ENCODE measurements at places on chromosomes 16 and 17. TPM values are rescaled to one million over a fixed set of nuclear protein-coding genes. Genes with fewer than 3 reads are reported as not detected.

DNA sequence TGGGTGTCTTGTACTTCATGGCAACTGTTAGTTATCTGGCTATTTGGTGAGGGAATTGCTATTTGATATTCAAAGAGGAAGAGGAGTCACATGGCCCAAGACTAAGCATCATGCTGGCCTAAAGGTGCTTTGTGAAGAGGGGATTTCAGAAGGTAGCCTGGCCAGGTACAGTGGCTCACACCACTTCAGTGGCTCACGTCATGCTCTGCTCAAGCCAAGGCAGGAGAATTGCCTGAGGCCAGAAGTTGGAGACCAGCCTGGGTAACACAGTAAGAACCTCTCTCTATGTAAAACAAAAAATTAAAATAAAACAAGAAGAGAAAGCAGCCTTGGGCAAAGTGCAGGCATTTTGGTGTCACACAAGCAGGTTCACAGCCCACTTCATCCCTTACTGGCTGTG lies 6.4 kb upstream of the MT1B start:
- H3K27ac ChIP-seq = no peak overlapping the region
- H3K4me3 ChIP-seq = no peak overlapping the region
- H3K4me1 ChIP-seq = peaks cover 5% of the 10 kb centered on the region
- no peaks in the 10 kb centered on the region for H3K27me3 ChIP-seq
- no peaks in the 10 kb centered on the region for H3K36me3 ChIP-seq

Gene TBC1D3K
- total RNA-seq = 0.76 TPM

- H3K36me3 ChIP-seq = no peaks in the 10 kb centered on the region
- H3K4me3 ChIP-seq = no peak overlapping the region
- no peaks in the 10 kb centered on the region for H3K27me3 ChIP-seq
- H3K4me1 ChIP-seq = no peaks in the 10 kb centered on the region
These were observed 950.8 kb upstream of the GOT2 start for GRCh38 chr16:59684911-59685310.

DNA sequence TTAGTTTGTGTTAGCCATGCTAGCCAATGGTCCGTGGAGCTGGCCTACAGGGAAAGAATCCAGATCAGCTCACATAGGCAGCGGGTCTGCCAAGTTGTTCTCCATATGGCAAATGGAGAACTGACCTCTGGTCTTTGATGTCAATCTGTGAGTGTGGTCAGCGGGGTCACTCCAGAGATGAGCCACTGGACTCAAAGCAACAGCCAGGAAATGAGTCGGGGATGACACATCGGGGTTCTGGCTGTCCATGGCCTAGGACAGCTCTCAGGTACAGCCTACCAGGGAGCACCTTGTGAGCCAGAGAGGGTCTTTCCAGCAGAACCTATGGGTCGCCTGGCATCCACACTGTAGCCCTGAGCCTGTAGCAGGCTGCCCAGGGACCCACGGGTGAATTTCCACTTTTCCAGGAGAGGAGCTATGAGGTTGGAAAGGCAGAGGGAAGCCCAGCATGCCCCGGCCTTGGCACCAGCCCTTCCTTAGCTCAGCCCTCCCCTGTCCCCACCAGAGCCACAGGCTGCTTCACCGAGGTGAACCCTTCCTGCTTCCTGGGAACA lies 203.0 kb upstream of the TNRC6C start:
- H3K27ac ChIP-seq = no peak overlapping the region
- H3K4me3 ChIP-seq = no peak overlapping the region
- H3K4me1 ChIP-seq = no peaks in the 10 kb centered on the region
- H3K27me3 ChIP-seq = no peaks in the 10 kb centered on the region

Gene GPRC5B
- 7.4 TPM for total RNA-seq

- H3K36me3 ChIP-seq = no peaks in the 10 kb centered on the region
- H3K27me3 ChIP-seq = no peaks in the 10 kb centered on the region
- H3K27ac ChIP-seq = no peak overlapping the region
- H3K4me1 ChIP-seq = no peaks in the 10 kb centered on the region
These were observed 235.9 kb downstream of the FOXL1 start for GRCh38 chr16:86814256-86814655.

Gene G6PC1
- total RNA-seq = 97.8 TPM

GRCh38 chr17:35588196-35588920 lies 1.2 kb downstream of the AP2B1 start:
- no peaks in the 10 kb centered on the region for H3K36me3 ChIP-seq
- H3K27ac ChIP-seq = no peak overlapping the region
- H3K4me1 ChIP-seq = peaks cover 17% of the 10 kb centered on the region
- no peaks in the 10 kb centered on the region for H3K27me3 ChIP-seq
- no peak for DNase-seq

Gene MYH1
- not detected for total RNA-seq

Gene WNT9B
- not detected for total RNA-seq

- H3K36me3 ChIP-seq = peaks cover 2% of the 10 kb centered on the region
- no peak for DNase-seq
- H3K4me1 ChIP-seq = no peaks in the 10 kb centered on the region
- H3K27ac ChIP-seq = no peak overlapping the region
These were observed 52.7 kb downstream of the LMF1 start for GRCh38 chr16:918068-918467.

GRCh38 chr17:72351365-72351764 lies 230.5 kb downstream of the SOX9 start:
- no peaks in the 10 kb centered on the region for H3K4me1 ChIP-seq
- no peaks in the 10 kb centered on the region for H3K36me3 ChIP-seq
- no peaks in the 10 kb centered on the region for H3K27me3 ChIP-seq
- H3K4me3 ChIP-seq = no peak overlapping the region
- no peak overlapping the region for H3K27ac ChIP-seq

- H3K27ac ChIP-seq = no peak overlapping the region
- H3K27me3 ChIP-seq = no peaks in the 10 kb centered on the region
- DNase-seq = no peak
- H3K4me3 ChIP-seq = no peak overlapping the region
These were observed 17.7 kb downstream of the TOX3 start for GRCh38 chr16:52529226-52529625.

GRCh38 chr17:14744761-14745473 lies 444.0 kb downstream of the HS3ST3B1 start:
- no peak overlapping the region for H3K27ac ChIP-seq
- no peaks in the 10 kb centered on the region for H3K4me1 ChIP-seq
- no peaks in the 10 kb centered on the region for H3K27me3 ChIP-seq
- H3K4me3 ChIP-seq = no peak overlapping the region
- no peaks in the 10 kb centered on the region for H3K36me3 ChIP-seq

DNA sequence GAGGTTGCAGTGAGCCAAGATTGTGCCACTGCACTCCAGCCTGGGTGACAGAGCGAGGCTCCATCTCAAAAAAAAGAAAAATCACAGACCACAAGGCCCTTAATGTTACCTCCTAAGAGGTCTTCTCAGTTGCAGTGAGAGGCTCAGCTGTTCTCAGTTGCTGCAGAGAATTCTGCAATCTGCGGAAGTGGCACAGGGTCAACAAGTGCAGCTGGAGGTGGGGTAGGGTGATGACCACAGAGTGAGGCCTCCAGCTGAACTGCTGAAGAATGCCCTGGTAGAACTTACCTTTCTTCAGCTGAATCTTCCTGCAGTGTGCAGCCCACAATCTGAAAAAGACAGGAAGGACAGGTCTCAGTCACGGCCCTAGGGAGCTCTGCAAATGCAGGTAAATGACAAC lies 26.3 kb downstream of the CNTNAP1 start:
- no peaks in the 10 kb centered on the region for H3K4me1 ChIP-seq
- H3K4me3 ChIP-seq = no peak overlapping the region
- no peak for DNase-seq
- no peak overlapping the region for H3K27ac ChIP-seq
- H3K36me3 ChIP-seq = no peaks in the 10 kb centered on the region
- no peaks in the 10 kb centered on the region for H3K27me3 ChIP-seq
